Suppressor macrophage treated with lipopolysaccharide for 1 hour (primary cell): ENCODE measurements at places on chromosomes 5 and 9.

- no peak for DNase-seq
Measured at GRCh38 chr9:74078647-74079046, 418.5 kb upstream of the RORB start.

GRCh38 chr5:178762960-178763359, 32.5 kb upstream of the ZNF354A start:
- no peak for DNase-seq

DNA sequence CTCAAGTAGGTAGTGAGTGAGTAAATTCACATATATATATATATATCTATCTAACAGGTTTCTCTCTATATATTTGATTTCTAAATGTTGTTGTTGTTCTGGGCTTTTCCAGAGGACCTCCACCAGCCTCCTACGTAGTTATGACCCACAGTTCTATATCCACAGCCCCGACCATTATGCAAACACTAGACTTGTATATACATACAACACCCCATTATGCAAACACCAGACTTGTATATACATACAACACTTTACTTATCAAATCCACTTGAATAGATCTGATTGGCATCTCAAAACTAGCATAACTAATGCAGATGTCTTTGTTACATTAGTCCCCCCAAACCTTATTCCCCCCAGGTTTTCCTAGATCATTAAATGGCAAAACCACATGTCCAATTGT, 108.7 kb downstream of the JAKMIP2 start:
- DNase-seq: no peak

DNA sequence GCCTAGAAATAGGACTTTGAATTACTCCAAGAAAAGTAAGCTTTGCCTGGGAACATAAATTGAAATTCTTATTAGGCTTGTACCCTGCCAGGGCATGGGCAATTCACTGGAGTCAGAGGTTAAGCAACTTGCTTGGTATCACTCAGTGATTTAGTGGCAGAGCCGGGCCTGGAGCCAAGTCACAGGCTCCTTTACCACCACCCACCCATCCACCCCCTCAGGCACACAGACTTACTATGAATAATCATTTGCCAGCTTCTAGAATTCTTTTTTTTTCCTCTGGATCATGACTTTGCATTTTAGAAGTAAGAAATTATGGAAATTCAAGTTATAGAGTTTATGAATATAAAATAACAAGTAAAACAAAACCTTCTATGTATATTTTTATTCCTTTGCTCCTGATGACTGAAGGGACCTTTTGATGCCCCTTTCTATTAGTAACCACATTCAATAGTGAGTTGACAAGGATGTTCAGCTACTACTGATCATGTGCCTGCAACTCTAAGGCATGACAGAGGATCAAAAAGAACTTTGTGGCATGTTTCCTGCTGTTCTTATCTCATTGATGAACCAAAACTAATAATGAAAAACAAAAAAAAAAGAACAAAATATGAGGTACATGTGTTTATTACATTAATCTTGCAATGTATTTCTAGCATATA, 614.7 kb downstream of the TLR4 start:
- DNase-seq: peak; percentile 40

DNA sequence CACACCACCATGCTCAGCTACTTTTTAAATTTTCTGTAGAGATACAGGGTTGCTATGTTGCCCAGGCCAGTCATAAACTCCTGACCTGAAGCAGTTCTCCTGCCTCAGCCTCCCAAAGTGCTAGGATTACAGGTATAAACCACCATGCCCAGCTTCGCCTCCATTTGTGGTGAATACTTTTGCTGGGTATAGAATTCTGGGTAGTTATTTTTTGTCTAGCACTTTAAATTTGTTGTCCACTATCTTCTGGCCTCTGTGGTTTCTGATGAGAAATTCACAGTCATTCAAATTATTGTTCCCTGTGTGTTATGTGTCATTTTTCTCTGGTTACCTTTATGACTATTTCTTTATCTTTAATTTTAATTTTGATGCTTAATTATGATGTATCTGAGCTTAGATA, 57.7 kb upstream of the EXOC3 start:
- no peak for DNase-seq

DNA sequence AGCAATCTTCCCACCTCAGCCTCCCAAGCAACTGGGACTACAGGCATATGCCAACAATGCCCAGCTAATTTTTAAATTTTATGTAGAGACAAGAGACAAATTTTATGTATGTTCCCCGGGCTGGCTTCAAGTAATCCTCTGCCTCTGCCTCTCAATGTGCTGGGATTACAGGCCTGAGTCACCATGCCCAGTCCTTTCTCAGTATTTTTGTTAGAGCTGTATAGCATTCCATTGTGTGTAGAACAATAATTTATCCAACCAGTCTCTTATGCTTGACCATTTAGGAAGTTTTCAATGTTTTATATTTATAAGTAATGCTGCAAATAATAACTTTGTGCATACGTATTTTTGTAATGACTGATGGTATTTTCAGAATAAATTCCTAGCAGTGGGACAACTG, 38.9 kb upstream of the CTXN3 start:
- DNase-seq: no peak

DNA sequence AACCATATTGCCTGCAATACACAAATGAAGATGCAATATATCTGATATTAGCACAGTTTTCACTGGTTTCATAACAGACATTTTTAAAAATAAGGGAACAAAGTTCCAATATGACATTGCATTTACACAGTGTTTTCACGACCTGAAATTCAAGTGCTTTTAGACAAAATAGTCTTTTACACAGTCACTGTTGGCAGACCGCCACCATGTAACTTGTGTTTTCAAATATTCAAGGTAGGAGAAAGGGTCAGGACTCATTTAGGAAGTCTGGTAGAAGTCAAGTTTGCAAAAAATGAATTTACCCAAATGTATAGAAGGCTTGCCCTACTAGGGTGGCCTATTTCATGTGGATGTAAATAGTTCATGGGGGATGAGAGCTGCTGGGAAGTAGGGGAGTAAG, 98.1 kb upstream of the TAS2R1 start:
- no peak for DNase-seq

- DNase-seq: no peak
Measured at GRCh38 chr9:38107405-38107804, 38.4 kb upstream of the SHB start.

DNA sequence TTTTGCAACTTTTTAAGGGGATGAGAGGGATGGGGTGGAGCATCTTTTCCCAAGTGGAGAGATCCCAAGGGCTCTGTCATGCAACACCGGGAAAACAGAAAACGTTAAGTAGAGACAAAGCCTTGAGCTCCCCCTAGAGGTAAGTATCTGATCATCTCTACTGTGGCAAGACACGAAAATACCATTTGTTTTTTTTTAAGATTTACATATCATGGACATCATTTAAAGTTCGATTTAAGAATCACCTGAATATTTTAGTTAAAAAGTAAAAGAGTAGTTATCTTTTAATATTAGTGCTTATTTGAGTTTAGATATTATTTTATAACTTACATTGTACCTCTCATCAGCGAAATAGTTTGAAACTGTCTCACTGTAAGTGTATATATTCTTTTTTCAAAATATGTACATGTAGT, 200.4 kb downstream of the LRRC70 start:
- peak; percentile 64 for DNase-seq

DNA sequence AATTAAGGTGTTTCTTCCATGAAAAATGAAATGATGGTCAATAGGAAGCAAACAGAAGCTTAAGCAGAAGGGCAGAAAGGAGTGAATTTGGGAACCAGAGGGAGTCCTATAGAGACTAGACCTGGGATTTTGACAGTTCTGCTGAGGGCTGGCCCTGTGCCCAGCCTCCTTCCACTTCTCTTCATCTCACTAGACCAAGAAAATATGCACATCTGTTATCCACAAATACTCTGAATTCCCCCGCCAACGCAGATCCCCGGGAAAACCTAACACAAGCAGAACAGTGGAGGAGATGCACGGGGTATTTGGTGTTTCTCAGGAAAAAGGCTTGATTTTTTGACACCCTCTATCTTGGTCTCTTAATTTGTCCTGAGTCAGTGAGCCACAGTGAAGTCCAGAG, 22.7 kb downstream of the GRIA1 start:
- no peak for DNase-seq

DNA sequence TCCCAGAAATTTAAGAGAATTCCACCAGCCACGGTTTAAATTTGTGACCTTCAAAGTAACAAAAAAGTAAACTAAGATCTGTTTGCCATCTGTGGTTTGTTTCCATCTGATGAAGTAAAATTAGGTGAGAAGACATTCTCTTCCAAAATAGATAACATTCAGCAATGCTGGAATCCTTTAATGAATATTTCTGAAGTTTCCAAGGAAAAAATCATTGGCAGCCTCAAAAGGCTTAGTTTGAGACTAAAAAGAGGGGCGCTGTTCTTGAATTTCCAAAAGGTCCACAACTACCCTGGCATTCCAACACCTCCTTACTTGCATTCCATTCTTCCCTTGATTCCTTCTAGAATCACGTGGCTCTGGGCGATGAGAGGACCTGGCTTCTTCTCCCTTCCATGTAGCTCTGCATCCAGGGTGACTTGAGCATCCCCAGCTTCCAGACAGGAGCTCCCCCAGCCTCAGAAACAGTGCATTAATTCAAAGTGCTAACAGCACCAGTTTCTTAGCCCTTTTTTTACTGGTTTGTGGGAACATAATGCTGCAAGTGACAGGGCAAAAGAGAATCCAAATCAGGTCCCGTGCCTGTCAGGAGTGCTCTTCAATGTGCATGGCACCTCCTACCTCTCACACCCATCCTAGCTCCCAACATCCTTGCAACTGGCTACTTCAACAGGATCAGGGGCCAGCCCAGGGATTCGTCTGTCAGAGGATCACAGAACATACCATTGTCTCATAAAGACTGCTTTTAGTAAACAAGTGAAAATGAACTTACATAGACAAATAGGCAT, 191.5 kb upstream of the S1PR3 start:
- no peak for DNase-seq
